Activated CD4-positive, CD25-positive, alpha-beta regulatory T cell (primary cell): ENCODE measurements at places on chromosomes 12 and 14.

GRCh38 chr14:78073028-78073427, 97.1 kb upstream of the NRXN3 start:
- no peak for DNase-seq

DNA sequence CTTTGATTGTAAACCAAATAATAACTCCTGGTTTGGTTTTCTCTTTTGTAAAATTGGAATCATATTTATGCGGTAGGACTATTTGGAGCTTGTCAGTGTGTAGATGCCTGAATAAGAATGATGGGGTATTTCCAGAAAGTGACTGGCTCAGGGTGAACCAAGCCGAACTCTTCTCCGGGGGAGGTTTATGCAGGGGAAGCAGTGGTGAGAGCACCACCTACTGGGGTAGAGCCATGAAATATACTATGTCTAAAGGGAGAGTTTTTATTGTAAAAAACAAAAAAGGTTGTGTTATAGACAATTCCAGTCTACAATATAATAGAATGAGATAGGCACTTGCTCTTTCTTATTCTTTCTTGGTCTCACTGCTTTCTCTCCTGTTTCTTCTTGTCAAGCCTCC, 222.9 kb upstream of the SLC16A7 start:
- no peak for DNase-seq

DNA sequence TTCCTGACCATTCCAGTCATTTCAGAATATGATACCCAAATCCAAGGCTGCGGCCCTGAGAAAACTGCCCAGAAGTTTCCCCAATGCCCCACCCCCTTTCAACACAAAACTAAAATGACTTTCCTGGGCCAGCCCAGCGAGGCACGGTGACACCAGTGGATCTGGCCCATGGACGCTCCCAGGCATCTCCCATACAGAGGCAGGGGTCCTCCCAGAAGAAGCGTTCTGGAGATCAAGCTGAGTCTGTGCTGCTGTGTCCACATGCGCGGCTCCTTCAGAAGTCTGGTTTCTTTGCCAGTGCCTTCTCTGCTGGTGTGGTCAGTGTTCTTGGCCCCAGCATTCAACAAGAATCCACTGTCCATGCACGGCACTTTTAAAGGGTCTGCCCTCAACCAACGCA, 228.2 kb upstream of the SFSWAP start:
- DNase-seq, result no peak

DNA sequence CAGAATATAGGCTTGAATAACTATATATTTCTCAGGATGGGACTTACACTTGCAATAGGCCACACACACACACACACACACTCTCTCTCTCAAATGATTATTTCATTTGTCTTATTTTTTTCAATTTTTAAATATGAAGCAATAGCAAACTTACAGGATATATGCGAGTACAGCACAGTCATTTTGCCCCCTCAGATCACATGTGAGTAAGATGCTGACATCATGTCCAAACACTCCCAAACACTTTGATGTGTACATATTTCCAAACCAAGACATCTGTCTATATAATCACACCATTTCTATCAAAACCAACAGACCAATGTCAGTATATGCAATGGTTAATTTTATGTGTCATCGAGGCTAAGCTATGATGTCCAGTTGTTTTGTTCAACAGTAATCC, 1535.9 kb upstream of the FLRT2 start:
- no peak for DNase-seq

DNA sequence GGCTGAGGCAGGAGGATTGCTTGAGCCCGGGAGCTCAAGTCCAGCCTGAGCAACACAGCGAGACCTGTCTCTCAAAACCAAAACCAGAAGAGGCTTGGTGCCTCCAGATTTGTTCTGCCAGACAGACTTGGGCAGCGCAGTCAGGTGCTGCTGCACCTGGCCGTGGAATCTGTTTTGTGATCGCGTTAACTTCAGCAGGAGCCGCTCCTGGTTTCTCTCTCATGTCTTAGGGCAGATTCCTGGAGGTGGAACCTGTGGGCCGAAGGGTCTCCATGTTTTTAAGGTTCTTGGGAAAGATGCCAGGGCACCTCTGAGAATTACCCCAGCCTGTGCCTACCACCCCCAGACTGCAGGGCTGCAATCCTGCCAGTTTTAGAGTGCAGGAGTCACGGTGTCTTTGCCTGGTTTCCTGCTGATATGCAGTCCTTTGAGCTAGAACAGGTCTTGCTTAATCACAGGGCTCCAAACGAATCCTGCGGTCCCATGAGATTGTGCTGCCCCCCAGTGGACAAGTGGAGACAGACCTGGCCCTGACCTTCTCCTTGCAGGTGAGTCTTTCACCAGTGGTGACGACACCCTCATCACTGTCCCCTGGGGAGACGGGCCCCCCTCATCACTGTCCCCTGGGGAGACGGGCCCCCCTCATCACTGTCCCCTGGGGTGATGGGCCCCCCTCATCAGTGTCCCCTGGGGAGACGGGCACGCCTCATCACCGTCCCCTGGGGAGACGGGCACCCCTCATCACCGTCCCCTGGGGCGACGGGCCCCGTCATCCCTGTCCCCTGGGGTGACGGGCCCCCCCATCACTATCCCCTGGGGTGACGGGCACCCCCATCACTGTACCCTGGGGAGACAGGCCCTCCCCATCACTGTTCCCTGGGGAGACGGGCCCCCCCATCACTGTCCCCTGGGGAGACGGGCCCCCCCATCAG, 37.6 kb downstream of the PACS2 start:
- peak; percentile 76 for DNase-seq

- no peak for DNase-seq
These were observed 19.1 kb upstream of the SLC17A8 start for GRCh38 chr12:100337727-100338126.

- DNase-seq, result no peak
These were observed 58.8 kb upstream of the LTA4H start for GRCh38 chr12:96094201-96094600.

- no peak for DNase-seq
These were observed 22.9 kb upstream of the AKAP5 start for GRCh38 chr14:64442300-64442988.
